ENCODE measurements at places on chromosomes 12 and 14.

GRCh38 chr12:4117386-4118016 is 156.1 kb upstream of the CCND2 start:
- no peak for DNase-seq

DNA sequence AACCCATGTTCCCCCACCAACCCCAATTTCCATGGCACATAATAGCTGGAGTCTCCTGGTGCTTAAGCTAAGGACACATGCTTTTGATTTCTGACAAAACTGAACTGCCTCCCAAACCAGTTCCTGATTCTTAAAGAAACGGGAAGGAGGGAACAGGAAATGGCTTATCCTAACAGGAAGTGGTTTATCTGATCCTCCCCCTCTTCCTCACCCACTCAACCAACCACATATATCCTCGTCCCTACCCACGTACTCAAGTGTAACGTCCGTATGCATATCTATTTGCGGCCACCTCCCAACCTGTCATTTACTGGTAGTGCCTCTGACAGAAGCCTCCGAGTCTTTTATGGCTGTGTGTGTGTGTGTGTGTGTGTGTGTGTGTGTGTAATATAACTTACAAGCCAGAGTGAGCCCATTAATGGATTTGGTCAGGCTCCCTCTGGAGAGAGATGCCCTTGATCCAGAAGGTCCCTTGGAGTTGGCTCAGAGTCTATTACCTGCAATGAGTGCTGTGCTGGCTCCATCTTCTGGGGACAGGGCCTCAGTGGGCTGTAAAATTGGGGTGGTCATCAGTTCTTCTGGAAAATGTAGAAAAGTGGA is 7.7 kb downstream of the DAZAP2 start:
- DNase-seq = peak; percentile 91

GRCh38 chr14:22391908-22392565 is 197.0 kb downstream of the DAD1 start:
- peak; percentile 93 for DNase-seq

DNA sequence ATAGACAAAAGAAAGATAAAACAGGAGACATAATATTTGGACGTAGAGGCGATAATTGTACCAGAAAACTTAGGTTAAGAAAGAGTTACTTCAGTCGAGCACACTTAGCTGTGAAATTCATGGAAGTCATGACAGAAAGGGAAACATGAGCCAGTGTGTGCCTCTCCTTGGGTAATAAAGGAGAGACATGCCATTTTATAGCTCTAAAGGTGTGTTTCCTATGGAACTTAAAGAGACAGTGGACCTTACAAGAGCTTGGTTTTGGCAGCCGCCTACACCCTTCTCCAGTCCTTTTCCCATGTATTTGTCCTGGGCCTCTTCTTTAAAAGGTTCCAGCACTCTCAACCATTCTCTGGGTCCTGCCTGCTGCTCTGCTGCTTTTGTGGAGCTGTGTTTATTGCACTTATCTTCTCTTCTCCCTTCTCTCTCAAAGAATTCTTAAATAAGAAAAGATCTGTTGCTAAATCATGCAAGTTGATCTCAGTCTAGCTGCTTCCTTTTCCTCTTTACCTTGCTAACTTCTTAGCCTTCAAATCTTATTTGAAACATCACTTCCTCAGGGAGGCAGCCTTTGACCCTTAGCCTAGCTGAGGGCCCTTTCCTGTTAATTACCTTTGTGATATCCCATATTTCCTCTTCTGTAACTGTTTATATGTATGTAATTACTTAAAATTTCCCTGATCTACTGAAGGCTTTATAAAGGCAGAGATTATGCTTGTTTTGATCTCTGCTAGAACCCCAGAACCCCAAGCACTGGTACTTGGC is 81.8 kb upstream of the EVL start:
- DNase-seq = no peak

DNA sequence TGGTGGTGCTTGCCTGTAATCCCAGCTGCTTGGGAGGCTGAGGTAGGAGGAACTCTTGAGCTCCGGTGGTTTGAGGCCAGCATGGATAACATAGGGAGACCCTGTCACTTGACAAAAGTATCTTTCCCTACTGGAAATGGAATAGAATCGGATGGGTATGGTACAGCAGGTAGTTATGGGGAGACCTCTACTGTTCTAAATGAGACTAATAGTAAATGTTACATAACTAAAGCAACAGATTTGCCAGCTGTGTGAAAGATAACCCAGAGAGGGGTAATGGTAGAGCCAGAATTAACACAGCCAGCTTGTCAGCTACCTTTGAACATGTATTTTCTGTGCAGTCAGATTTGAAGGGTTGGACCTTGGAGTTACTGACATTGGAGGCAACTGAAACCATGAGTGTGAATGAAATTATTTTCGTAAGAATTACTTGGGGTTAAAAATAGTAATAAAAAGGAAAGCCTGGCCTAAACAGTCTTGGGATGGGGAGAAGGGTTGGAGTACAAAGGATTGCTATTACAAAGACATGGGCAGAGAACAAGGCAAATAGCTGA is 21.7 kb upstream of the NUP107 start:
- DNase-seq = no peak

DNA sequence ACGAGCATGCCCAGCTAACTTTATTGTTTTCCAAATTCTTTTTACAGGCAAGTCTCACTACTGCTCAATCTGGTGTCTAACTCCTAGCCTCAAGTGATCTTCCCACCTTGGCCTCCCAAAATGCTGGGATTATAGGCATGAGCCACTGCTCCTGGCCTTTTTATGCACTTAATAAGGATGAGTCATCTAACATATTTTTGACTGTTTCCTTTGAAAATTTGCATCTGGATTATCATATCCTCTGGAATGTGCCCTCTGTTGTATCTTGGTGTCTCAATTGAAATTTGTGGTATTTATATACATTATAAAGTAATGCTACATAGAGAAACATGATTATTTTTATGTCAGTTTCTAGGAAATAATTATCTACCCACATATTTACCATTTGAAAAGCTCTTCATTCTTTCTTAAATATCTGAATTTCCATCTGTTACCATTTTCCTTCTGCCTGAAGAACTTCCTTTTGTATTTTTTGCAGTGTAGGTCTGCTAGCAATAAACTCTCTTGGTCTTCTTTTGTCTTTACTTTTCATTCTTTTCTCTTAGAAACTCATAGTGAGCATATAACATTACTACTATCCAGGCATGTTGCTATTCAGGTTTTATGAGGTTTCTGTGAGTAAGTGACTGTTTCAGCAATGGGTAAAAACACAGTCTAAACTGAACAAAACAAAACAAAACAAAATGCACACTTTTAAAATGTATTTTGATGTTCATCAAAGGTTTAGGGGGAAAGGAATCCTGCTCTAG is 52.8 kb upstream of the CNOT2 start:
- peak; percentile 88 for DNase-seq

GRCh38 chr12:32395026-32395425 is 4.3 kb upstream of the FGD4 start:
- peak; percentile 30 for DNase-seq

GRCh38 chr14:23071921-23072539 is 14.7 kb upstream of the CDH24 start:
- DNase-seq = no peak

Measured in A673 (cell line).